Peyer's patch (tissue), 4 donors: ENCODE measurements at places on chromosomes 1 and 21. TPM values are rescaled to one million over a fixed set of nuclear protein-coding genes. Genes with fewer than 3 reads are reported as not detected.

Gene SLC2A5
- total RNA-seq: 730 TPM

Gene CAMK1G
- not detected for total RNA-seq

- DNase-seq: no peak
- H3K27me3 ChIP-seq: no peaks in the 10 kb centered on the region
- no peak overlapping the region for H3K27ac ChIP-seq
- H3K4me3 ChIP-seq: no peak overlapping the region
- no peaks in the 10 kb centered on the region for H3K36me3 ChIP-seq
- no peaks in the 10 kb centered on the region for H3K4me1 ChIP-seq
These were observed 31.7 kb downstream of the ERICH3 start for GRCh38 chr1:74641876-74642275.

GRCh38 chr1:26016258-26016952 lies 5.2 kb upstream of the EXTL1 start:
- no peaks in the 10 kb centered on the region for H3K4me1 ChIP-seq
- H3K27ac ChIP-seq: no peak overlapping the region
- no peak for DNase-seq
- H3K36me3 ChIP-seq: no peaks in the 10 kb centered on the region
- H3K27me3 ChIP-seq: no peaks in the 10 kb centered on the region

DNA sequence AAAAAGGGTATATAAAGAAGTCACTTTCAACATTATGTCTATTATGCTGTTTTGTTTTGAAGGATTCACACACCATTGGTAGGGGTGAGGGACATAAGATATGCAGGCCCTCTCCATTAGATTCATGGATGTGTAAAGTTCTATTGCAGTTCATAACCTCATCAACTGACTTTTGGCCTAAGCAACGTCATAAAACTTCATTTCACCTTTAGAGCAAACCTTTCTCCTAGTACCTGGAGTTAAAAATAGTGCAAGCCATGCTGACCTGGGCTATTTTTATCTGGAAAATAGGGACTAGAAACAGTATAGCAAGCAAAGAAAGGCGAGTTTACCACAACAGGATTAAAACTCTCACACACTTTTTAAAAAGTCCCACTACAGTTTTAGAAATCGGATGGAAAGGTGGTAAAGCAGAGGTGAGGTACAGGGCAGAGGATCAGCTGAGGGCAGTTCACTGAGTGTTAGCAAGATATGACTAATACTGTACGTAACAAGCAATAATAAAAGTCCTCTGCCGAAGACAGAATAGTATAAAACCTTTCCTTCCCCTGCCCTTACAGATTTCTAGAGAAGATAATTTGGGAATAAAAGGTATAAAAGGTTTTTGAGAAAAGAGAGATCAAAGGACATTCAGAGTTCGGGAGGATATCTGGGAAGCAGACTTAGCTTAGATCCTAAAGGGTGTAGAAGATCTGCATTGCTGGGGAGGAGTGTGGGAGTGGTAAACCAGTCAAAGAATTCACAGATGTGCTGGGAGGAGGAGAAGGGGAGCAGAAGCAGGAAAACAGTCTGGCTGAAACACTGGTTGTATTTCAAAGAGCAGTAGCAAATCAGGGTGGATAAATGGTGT lies 14.3 kb downstream of the EGLN1 start:
- no peak overlapping the region for H3K27ac ChIP-seq
- H3K27me3 ChIP-seq: no peaks in the 10 kb centered on the region
- peak overlapping the region; percentile 8 for H3K4me3 ChIP-seq
- no peak for DNase-seq

DNA sequence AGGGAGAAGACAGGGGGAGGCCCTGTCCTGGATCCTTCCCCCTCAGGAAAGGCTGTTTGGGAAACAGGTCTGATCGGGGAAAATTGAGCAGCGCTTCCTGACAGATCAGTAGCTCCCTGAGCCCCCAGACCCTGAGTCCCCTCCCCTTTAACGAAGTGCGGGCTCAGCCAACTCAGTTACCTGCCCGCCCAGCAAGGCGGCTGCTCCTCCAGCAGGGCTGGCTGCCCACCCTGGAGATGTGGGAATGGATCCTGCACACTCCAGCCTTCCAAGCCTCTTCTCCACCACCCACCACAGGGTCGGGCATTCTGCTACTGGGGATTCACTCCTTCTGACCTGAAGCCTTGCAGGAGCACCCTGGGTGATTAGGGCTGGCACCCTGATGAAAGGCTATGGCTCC lies 27.6 kb upstream of the LAPTM5 start:
- no peak overlapping the region for H3K27ac ChIP-seq
- H3K4me1 ChIP-seq: no peaks in the 10 kb centered on the region

DNA sequence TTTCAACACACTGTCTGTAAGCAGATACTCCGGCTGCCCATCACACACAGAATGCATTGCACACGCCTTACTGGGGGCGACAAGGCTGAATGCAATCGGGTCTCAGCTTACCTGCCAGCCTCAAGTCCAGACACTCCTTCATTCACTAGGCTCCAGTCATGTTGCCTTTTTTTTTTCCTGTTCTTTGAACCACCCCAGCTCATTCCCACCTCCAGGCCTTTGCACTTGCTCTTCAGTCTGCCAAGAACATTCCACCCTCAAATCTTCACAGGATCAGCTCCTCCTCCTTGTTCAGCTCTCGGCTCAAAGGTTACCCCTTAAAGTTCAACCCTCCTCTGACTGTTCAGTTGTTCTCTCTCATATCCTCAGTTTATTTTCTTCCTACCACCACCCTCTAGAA lies 181.9 kb upstream of the ESRRG start:
- DNase-seq: no peak
- H3K27me3 ChIP-seq: no peaks in the 10 kb centered on the region
- H3K36me3 ChIP-seq: no peaks in the 10 kb centered on the region
- no peaks in the 10 kb centered on the region for H3K4me1 ChIP-seq

GRCh38 chr1:76595024-76595423 lies 272.3 kb upstream of the ST6GALNAC5 start:
- no peak for DNase-seq
- H3K4me1 ChIP-seq: no peaks in the 10 kb centered on the region
- no peaks in the 10 kb centered on the region for H3K27me3 ChIP-seq

Gene VPS45
- 36.7 TPM for total RNA-seq

- H3K4me1 ChIP-seq: no peaks in the 10 kb centered on the region
- no peaks in the 10 kb centered on the region for H3K27me3 ChIP-seq
- no peak overlapping the region for H3K27ac ChIP-seq
- no peaks in the 10 kb centered on the region for H3K36me3 ChIP-seq
These were observed 52.4 kb downstream of the OSBPL9 start for GRCh38 chr1:51669272-51669671.

DNA sequence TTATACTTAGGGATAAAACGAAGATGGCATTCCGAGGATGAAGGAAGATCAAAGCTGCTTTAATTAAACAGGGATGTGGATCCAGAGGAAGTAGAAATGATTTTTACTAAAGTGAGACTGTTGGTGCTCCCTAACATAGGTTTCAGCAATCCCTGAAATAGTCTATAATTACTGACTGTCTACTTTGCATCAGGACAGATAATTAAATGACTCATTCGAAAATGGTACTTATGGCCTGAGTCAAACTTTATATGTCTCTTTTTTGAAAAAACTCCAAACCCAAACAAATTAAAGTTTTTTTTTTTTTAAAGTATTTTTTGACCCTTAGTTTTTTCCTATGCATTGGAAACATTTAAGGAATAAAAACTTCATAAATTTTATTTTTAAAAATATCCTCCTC lies 90.3 kb downstream of the LYST start:
- no peak overlapping the region for H3K4me3 ChIP-seq
- H3K4me1 ChIP-seq: no peaks in the 10 kb centered on the region
- H3K36me3 ChIP-seq: peaks cover 9% of the 10 kb centered on the region
- no peaks in the 10 kb centered on the region for H3K27me3 ChIP-seq
- no peak for DNase-seq
